ENCODE measurements at places on chromosomes 2 and 18. TPM values are rescaled to one million over a fixed set of nuclear protein-coding genes. Genes with fewer than 3 reads are reported as not detected.

CFC1 gene
- total RNA-seq, result not detected

MAL gene
- not detected for total RNA-seq

ALMS1 gene
- total RNA-seq, result 17.6 TPM

CD207 gene
- total RNA-seq, result 0.08 TPM

SERPINB2 gene
- 0.35 TPM for total RNA-seq

ACTG2 gene
- 0.24 TPM for total RNA-seq

GPR39 gene
- total RNA-seq, result 0.32 TPM

ANKRD36B gene
- total RNA-seq, result 4.1 TPM

Data from SK-MEL-5 (cell line).